ENCODE measurements at places on chromosomes 5 and 9. TPM values are rescaled to one million over a fixed set of nuclear protein-coding genes. Genes with fewer than 3 reads are reported as not detected.

The RC3H2 gene
- 57.3 TPM for total RNA-seq

The FLT4 gene
- total RNA-seq, result 10.9 TPM

The ADGRV1 gene
- total RNA-seq, result not detected

The NEURL1B gene
- 4.9 TPM for total RNA-seq

Measured in subcutaneous adipose tissue (tissue), 4 donors.